ENCODE measurements at places on chromosomes 2 and 18. TPM values are rescaled to one million over a fixed set of nuclear protein-coding genes. Genes with fewer than 3 reads are reported as not detected.

Gene LHCGR
- not detected for total RNA-seq

Gene ASTL
- not detected for total RNA-seq

Gene AGAP1
- total RNA-seq = 9.8 TPM

Gene MROH2A
- under 0.01 TPM for total RNA-seq

Gene ADAM23
- total RNA-seq = 7.8 TPM

Gene SULT1C2
- 0.27 TPM for total RNA-seq
